Breast epithelium (tissue), 4 donors: ENCODE measurements at places on chromosomes 12 and 14.
A peak's percentile ranks its signal among the peaks of the same experiment; 100 is the strongest.

- DNase-seq = peak; percentile 76
Measured at GRCh38 chr14:23352506-23353432, at the start of gene SLC22A17. TSS of gene SLC22A17 (minus strand) at chr14:23352887.

- DNase-seq = no peak
Measured at GRCh38 chr12:119528241-119528640, 65.3 kb upstream of the TMEM233 start.

GRCh38 chr12:128797119-128798118 lies 26.3 kb downstream of the SLC15A4 start:
- DNase-seq = no peak

DNA sequence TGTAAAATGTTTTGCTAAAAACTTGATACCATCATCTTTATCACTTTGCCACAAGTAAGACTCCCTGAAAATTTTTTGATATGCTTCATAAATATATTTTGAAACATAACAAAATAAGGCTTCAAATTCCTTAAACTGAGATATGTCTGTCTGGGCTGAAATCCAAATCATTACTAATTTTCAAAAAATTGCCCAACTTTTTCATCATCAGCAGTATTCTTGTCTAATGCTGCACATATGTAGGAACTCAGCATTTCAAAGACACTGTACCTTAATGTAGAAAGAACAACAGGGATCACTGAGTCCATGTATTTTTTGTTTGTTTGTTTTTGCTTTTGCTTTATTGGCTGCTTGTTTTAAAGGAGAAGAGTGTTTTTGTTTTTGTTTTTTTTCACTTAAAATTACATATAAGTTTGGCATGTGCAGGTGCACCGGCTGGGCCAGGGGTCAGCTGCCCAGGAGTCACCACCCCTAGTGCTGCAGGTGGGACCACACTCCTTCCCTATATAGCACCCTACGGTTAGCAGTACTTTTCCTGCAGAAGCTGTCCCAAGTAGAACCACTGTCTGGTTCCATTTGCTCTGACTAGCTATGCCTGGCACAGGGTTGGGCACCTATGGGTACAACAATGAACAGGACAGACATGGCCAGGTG lies 231.2 kb downstream of the PIK3C2G start:
- DNase-seq = no peak

DNA sequence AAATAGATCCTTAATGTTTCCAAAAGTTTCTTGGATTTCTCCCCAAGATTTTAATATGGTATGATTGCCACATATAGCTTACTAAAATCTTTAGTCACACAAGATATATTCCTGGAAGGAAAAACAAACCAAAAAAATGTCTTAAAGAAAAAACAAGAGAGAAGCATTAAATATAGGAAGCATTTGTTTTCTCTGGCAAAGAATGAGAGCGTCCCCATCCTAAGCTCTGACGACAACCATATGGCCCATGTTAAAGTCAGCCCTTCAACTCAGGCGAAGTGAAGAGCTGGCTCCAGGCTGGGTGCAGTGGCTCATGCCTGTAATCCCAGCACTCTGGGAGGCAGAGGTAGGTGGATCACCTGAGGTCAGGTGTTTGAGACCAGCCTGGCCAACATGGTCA lies 35.6 kb downstream of the GCH1 start:
- no peak for DNase-seq

GRCh38 chr12:98581101-98581500 lies 12.4 kb upstream of the SLC25A3 start:
- no peak for DNase-seq

- peak; percentile 71 for DNase-seq
Measured at GRCh38 chr14:103121846-103122584, 1.2 kb upstream of the TNFAIP2 start.

- DNase-seq = peak; percentile 51
Measured at GRCh38 chr14:80387563-80387981, 176.3 kb upstream of the DIO2 start.

- DNase-seq = no peak
Measured at GRCh38 chr12:87853448-87854003, 175.7 kb downstream of the C12orf50 start.

- no peak for DNase-seq
Measured at GRCh38 chr14:31027847-31028246, 1.7 kb upstream of the STRN3 start.

DNA sequence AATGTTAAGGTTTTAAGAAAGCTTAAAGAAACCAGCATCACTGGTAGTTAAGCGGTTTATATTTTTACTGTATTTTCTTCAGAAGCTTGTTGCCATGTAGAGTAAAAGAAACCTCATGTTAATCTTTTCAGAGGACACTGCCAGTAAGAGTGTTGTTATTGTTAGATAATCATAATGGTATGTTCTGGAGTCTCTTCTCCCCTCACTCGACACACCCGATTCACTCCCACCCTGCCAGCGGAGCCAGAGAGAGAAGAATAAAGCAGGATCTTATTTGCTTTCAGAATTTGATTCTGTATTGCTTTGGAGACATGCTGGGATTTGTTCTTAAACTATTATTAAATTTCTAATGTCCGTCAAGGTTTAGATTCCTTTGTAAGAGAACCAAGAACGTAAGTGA lies 113.7 kb downstream of the SAMD4A start:
- no peak for DNase-seq

GRCh38 chr14:101830271-101830670 lies 68.8 kb downstream of the PPP2R5C start:
- no peak for DNase-seq

DNA sequence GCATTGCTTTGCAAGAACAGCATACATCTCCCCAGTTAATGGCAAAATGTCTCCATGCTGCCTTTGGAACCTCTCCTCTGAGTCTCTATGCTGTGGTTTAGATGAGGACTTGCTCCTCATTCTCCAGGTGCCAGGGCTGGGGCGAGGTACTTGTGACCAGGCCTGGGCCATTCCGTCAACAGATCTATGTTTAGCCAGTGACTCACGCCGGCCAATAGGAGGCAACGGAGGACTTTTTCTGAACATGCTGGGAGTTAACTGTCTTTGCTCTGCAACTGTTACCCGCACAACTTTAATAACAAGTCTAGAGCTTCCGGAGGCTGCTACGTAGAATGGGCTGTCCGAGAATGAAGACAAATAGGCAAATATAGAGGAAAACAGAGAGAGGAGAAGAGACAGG lies 214.2 kb downstream of the GLT1D1 start:
- DNase-seq = no peak

GRCh38 chr14:80629606-80630005 lies 311.9 kb downstream of the CEP128 start:
- no peak for DNase-seq

DNA sequence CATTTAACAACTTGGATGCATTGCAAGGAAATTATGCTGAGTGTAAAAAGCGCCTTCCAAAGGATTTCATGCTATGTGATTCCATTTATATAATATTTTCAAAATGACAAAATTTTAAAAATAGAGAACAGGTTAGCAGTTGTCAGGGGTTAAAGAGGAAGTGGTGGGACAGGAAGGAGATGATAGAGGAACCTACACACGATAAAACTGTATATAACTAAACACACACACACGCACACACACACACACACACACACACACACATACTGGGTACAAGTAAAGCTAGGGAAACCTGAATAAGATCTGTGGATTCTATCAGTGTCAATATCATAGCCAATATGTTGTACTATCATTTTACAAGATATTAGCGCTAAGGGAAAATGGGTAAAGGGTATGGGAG lies 17.2 kb downstream of the TTC9 start:
- DNase-seq = no peak

DNA sequence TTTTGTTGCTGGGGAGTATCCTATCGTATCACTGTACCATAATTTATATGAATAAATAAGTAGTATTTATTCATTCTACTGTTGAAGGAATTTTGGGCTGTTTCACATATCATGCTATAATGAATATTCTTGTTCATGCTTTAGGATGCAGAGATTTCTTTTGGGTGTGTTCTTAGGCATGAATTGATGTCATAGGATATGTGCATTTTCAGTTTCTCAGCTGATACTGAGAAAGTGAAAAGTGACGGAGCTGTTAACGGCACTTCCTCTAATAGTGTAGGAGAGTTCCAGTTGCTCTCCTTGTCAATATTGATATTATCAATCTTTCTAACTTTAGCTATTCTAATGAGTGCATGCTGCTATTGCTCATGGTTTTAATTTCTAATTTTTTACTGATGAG lies 23.2 kb upstream of the SDR39U1 start:
- no peak for DNase-seq

DNA sequence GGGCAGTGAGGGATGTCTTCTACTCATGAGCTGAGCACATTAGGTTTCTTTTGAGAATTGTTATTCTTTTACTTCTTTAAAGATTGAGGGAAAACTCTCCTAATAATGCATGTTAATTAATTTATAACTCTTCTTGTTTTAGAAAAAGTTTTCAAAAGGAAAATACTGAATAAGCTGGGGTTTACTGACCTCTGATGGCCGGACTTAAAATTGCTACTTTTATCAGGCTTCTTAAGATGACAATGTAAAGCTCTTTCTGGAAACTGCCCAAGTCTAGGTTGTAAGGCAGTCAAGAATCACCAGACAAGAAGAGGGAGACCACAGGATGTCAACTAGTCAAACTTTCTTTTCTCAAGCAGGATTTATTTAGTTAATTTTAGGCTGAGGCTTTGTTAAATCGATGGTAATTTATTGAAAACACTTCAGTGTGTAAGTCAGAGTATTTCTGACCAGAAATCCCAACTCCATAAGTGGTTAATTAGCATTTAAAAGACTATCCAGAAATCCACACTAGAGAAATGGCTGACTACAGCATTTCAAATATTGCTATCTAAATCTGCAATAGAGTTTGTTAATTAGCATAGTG lies 82.1 kb downstream of the AVPR1A start:
- no peak for DNase-seq

DNA sequence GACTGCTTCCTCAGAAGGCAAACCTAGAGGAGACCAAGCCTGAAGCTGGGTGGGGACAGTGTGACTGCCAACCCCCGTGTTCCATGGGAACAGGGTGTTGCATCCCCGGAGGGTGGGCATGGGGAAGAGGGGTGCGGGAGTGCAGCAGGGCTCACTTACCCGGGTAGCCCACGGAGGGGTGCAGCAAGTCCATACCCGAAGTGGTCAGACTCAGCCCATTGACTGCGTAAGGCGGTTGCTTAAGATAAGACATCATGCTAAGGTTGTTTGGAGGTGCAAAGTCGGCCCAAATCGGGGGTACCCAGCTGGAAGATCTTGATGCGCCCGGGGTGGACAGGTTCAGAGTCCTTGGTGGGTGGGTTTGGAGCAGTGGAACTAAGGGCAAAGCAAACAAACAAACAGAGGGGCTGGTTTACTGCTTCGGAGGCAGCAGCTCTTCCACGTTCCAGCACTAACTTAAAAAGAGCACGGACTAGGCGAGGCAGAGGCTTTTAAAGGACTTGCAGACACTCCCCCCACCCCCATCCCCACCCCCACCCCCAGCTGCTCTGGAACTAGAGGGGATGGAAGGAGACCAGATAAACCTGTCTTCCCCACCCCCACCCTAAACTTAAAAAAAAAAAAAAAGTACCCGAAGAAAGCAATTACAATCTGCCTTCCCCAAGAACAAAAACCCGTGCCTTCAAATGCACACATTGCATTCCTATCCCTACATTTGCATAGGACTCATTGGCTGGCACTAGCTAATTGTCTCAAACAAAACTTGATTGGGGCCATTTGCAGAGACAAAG lies 4.9 kb downstream of the OTX2 start:
- DNase-seq = no peak

DNA sequence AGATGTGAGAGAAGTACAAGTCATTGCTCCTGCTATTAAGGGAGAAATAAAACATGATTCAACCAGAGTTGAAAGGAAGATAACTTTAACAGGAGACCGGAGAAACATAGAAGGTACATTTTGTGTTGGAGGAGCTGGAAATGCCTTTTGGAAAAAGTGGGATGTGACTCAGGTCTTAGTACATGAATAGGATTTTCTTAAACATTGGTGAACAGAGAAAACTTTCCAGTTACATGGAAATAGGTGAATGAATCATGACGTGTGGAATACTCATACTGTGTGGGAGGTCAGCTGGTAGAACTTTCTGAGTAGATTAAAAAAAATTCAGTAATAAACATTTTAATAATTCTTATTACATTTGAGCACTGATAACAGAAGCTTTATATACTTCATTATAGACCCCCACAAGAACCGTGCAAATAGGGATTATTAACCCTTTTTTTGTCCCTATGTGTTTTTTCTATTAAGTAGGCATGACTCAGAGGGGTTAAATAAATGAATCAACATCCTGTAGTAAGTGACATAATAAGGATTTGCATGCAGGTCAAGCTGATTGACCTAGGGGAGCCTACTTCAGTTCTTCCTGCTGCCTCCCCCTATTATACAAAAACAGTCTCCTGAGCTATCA lies 710.5 kb downstream of the NOVA1 start:
- DNase-seq = no peak

- peak; percentile 70 for DNase-seq
Measured at GRCh38 chr12:2034633-2035430, 18.0 kb upstream of the CACNA1C start.

- no peak for DNase-seq
Measured at GRCh38 chr14:47120645-47121044, 469.1 kb upstream of the RPL10L start.

DNA sequence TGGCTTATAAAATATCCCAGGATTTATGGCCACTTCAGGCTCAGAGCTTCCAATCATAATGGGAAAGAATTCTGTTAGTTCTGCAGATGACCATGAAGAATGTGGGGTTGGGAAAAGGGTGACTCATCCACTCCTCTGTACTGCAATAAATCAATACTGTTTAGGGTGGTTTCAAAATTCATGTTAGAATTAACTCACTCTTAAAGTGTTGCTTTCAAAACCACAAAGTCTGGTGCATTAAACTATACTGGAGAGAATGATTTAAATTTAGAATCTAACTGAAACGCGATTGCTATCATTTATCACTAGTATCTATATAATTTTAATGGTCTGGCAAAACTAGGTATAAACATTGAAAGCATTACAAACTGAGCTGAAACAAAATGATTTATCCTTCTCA lies 798 bp downstream of the CCDC198 start:
- DNase-seq = no peak

DNA sequence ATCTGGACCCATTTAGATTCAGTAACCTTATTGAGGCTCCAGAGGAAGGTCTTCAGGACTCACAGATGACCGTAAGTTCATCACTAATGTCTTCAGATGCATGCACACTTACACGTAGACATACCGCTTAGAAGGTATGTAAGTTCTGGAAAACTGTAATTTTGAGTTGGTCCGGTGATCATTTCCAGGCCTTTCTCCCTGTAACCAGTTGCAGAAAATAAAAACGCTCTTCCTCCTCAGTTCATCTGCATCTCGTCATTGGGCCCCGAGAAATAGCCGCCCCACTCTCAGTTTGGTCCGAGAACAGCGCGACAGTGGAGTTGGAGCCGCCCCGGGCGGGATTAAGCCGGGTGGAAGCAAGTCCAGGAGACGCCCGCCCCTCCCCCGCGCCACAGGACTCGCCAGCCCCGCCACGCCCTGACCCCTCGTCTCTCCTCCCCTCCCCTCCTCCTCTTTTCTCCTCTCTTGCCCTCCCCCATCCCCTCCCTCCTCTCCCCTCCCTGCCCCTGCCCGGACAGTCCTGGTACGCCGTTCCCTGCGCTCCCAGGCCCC lies 83.7 kb downstream of the TNFAIP2 start:
- DNase-seq = peak; percentile 65

- DNase-seq = peak; percentile 62
Measured at GRCh38 chr14:24367514-24368211, at the start of gene NFATC4. TSS of gene NFATC4 (plus strand) at chr14:24368184. CDS start at chr14:24368341, 157 bp downstream.

- peak; percentile 61 for DNase-seq
Measured at GRCh38 chr14:73802431-73803188, 49.0 kb upstream of the PTGR2 start.
